Neural progenitor cell (in vitro differentiated cells): ENCODE measurements at places on chromosomes 12 and 14. TPM values are rescaled to one million over a fixed set of nuclear protein-coding genes. Genes with fewer than 3 reads are reported as not detected.

RNF41 gene
- total RNA-seq, result 52.1 and 68.9 TPM in 2 replicates

HOTAIR gene
- total RNA-seq, result not detected in 2 replicates

PTPRR gene
- 0.19 TPM in 1 of 2 replicates, not detected in the other for total RNA-seq

RGS6 gene
- 0.80 and 2.0 TPM in 2 replicates for total RNA-seq

LBHD2 gene
- total RNA-seq, result not detected in 2 replicates
